ENCODE measurements at places on chromosomes 12 and 14.

DNA sequence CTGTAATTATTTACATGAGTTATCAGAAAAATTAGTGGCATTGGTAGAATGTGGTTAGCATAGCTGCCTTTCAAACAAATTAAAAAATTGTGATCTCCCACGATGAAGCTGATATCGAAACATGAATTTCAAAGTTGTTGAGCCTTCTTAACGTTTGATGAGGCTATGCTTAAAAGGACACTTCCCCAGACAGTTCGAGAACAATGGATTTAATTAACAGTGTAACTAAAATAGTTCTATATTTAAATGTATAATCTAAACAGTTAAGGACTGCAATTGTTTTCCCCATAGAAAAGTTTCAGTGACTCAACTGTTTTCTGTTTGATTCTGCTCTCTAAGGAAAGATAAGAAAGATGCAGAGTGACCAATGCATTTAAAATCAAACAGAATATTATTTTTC, 1.6 kb downstream of the CLEC2B start:
- no peak for DNase-seq

- DNase-seq, result no peak
Observed at GRCh38 chr12:111409403-111409779, 3.7 kb downstream of the SH2B3 start.

DNA sequence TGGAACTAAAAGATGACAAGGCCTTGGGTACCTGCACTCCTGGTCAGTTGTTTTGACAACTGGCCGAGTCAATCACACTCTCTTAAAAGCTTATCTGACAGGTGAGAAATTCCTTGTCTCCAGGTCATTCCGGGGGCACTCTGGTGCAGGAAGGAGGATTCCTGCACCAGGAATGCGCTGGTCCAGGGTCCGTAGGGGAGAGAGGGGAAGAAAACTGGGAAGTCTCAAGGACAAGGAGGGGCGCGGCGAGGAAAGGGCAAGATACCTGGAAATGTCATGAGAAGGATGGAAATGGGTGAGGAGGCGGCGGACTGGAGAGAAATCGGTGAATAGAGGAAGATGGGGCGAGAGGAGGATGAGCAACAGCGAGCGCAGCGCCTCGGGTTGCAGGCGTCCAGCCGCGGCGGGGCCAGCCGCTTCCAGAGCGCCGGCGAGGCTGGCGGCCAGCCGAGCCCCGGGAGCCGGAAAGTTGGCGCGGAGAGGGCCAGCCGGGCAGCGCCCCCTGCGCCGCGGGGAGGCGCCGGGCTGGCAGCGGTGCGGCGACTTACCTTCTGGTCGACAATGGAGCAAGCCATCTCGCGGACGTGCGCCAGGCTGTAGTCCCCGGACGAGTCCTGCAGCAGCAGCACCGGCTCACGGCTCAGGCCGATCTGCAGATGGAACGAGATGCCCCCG, 809 bp downstream of the PRKD1 start:
- no peak for DNase-seq

DNA sequence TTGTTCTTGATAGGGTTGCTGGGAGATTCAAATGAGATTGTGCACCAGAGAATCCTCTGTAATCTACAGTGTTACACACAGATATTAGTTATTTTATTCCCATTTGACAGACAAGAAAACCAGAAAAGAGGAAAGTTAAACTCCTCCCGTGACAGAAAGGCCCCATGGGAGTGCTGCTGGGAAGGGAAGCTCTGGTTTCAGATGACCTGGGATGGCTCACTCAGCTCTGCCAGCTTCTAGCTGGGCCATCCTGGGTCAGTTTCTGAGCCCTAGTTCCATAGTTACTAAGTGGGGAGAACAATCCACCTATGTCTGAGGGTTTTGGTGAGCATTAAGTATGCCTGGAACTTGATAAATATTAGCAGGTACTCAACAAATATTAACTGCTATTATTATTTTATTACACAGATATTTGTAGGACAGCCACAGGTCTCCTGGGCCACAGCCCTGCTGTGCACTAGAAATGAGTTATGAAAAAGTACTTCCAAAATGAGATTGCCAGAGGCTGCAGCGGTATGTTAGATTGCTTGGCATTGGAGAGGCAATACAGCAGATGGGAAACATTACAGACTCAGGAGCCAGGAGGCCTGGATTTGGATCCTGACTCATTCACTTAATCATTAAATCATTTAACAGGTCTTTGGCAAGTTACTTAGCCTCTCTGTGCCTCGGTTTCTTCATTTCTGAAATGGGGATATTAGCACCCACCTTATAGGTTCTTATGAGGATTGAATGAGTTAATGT, 47.1 kb upstream of the STON2 start:
- no peak for DNase-seq

- DNase-seq, result no peak
Observed at GRCh38 chr12:121096199-121096798, 36.4 kb upstream of the P2RX7 start.

GRCh38 chr12:5985471-5985870, 40.4 kb upstream of the ANO2 start:
- DNase-seq, result no peak

DNA sequence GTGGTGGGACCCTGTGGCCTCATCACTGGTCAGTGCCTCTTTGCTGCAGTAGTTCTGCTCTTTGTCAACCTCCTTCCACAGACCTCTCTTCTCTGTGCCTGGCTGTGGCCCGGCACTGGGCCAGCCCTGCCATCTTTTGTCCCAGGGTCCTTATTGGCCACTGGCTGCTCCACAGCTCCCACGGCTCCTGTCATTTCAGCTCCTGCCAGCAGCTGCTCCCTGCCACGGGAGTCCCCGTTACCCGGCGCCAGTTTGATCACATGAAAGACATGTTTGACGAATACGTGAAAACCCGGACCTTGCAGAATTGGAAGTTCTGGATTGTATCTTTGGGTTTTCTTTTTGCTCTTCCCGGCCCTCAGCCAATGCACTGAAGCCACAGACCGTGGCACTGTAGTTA, 35.4 kb downstream of the IL31 start:
- DNase-seq, result no peak

DNA sequence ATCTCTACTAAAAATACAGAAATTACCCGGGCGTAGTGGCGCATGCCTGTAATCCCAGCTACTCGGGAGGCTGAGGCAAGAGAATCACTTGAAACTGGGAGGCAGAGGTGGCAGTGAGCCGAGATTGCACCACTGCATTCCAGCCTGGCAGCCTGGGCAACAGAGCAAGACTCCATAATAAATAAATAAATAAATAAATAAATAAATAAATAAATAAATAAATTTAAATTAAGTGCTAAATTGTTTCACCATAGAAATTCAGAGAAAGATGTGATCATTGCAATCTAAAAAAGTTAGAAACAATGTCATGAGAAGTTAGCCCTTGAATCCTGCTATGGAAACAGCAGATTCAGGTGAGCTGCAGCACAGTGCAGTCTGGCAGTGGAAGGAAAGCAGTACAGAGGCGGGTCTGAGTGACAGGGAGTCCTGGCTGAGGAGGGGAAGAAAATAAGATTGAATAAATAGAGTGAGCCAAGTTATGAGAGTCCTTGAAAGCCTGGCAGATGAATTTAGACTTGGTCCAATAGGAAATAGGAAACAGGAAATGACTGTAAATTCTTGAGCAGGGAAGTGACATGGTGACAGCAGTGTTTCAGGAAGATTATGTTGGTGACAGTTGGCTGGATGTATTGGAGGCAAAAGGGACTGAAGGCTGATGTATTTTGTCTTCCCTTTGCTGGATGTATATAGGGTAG, 241.5 kb downstream of the GXYLT1 start:
- no peak for DNase-seq

- no peak for DNase-seq
Observed at GRCh38 chr12:92955997-92956663, 27.0 kb upstream of the EEA1 start.

DNA sequence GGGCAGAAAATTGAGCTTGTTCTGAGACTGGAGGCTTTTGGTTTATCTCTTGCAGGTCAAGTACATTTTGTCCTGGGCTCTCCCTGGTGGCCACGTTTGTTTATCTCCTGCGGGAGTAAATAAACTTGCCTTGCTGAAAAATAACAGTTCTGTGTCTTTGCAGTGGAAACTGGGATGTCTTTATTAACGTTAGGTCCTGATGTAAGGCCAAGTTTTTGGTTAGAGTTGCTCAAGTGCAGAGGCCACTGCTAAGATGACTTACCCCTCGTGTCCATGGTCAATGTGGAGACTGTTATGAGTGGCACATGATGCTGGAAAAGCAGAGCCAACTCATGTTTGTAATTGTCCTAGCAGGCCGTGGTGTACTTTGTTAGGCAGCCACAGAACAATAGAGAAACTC, 3.8 kb downstream of the PTPN11 start:
- DNase-seq, result no peak

All from stimulated activated CD8-positive, alpha-beta memory T cell treated with anti-CD3 and anti-CD28 coated beads, Interleukin-7, amount 100 ng/mL, for 1 hour (primary cell).